Heart left ventricle (tissue), 16 donors: ENCODE measurements at places on chromosomes 11 and 22. TPM values are rescaled to one million over a fixed set of nuclear protein-coding genes. Genes with fewer than 3 reads are reported as not detected.

GLYAT gene
- not detected for total RNA-seq

GRCh38 chr11:102421261-102421660 lies 31.3 kb downstream of the TMEM123 start:
- no peaks in the 10 kb centered on the region for H3K27me3 ChIP-seq
- no peak for DNase-seq
- H3K4me1 ChIP-seq: peaks cover 6% of the 10 kb centered on the region
- no peak overlapping the region for H3K4me3 ChIP-seq
- no peaks in the 10 kb centered on the region for H3K36me3 ChIP-seq
- no peak overlapping the region for H3K27ac ChIP-seq

- H3K36me3 ChIP-seq: no peaks in the 10 kb centered on the region
- no peaks in the 10 kb centered on the region for H3K27me3 ChIP-seq
- peak; percentile 21 for DNase-seq
- H3K4me3 ChIP-seq: no peak overlapping the region
Observed at GRCh38 chr11:77879218-77879617, 58.3 kb downstream of the AAMDC start.

DNA sequence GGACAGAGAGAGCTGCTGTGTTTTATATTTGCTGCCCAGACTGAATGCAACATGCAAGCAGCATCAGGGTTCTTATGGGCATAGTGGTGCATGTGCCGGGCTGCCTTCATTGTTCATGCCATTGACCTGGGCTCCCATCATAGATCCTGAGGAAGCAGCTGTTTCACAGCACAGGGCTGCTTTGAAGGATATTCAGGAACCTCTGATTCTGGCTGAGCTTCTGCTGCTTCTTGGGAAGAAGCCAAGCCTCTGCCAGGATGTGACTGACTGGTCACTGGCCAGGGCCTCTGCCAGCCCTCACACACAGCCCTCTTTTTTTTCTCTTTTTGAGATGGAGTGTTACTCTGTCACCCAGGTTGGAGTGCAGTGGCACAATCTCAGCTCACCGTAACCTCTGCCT lies 43.3 kb downstream of the CYB5R2 start:
- no peaks in the 10 kb centered on the region for H3K4me1 ChIP-seq
- peak; percentile 27 for DNase-seq
- H3K36me3 ChIP-seq: peaks cover 94% of the 10 kb centered on the region
- no peaks in the 10 kb centered on the region for H3K27me3 ChIP-seq
- no peak overlapping the region for H3K27ac ChIP-seq

DNA sequence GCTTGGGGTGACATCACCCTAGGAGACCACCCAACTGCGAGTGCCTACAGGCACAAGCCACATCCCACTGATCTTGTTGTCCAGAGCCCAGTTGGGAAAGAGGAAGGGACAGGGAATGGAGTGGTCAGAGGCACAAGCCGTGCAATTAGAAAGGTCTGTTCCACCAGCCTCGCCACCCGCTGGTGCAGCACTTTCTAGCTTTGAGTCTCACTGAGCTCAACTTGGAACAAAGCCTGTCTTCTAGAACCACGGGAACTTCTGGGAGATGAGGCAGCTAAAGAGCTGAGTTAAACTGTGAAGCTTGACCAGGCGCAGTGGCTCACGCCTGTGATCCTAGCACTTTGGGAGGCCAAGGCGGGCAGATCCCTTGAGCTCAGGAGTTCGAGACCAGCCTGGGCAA lies 29.3 kb downstream of the TPBGL start:
- H3K4me3 ChIP-seq: no peak overlapping the region
- H3K27me3 ChIP-seq: no peaks in the 10 kb centered on the region
- DNase-seq: no peak
- no peak overlapping the region for H3K27ac ChIP-seq
- peaks cover 86% of the 10 kb centered on the region for H3K36me3 ChIP-seq

DNA sequence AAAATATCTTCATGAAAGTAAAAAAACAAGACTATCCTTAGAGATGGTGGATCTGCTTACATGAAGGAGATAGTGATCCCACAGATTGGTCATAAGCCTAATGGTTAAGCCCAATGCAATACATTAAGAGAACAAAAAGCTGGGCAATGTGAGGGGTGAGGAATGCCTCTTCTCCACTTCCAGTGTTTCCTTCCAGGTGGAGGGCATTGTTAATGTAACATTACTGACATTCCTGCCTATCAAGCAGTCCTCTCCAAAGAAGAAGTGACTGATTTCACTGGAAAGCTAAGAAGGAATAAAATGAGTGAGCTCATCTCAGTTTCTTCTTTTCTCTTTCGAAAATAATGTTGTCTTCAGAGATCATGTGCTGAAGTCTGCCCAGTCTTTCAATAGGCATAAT lies 207.8 kb downstream of the RAB38 start:
- no peak overlapping the region for H3K27ac ChIP-seq
- no peak overlapping the region for H3K4me3 ChIP-seq
- no peaks in the 10 kb centered on the region for H3K4me1 ChIP-seq
- no peaks in the 10 kb centered on the region for H3K36me3 ChIP-seq
- no peak for DNase-seq
- no peaks in the 10 kb centered on the region for H3K27me3 ChIP-seq

- no peaks in the 10 kb centered on the region for H3K36me3 ChIP-seq
- no peak for DNase-seq
- H3K27me3 ChIP-seq: no peaks in the 10 kb centered on the region
Observed at GRCh38 chr11:69750875-69751597, 24.1 kb downstream of the FGF4 start.

RNF169 gene
- total RNA-seq: 10.9 TPM

DNA sequence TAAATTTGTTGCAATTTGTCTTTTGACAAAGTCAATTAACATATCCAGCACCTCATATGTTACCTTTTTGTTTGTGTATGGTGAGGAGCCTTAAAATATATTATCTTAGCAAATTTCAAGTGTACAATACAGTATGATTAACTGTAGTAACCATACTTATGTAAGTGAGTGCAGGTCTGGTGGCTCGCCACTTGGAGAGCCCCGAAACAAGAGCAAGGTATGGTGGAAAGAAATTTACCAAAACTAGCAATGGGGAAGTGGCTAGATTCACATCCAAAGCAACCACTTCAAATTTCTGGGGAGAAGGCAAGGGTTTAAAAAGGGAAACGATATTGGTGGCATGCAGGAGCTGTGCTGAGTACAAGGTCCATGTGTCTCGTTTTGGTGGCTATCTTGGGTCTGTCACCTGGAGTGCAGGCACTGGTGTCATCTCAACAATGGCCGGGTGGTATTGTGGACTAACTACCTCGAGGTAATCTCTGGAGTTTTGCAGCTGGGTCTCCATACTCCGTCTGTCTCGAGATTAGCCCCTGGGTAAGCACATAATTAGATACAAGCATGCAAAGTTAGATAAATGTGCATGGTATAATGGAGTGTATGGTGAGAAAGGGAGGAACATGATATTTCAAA lies 8.2 kb upstream of the FNBP4 start:
- H3K27me3 ChIP-seq: no peaks in the 10 kb centered on the region
- no peak overlapping the region for H3K4me3 ChIP-seq
- H3K36me3 ChIP-seq: peaks cover 5% of the 10 kb centered on the region
- H3K27ac ChIP-seq: no peak overlapping the region
- H3K4me1 ChIP-seq: peaks cover 3% of the 10 kb centered on the region
